Activated CD4-positive, alpha-beta T cell treated with anti-CD3 and anti-CD28 coated beads, Interleukin-10, Interleukin-2, amounts not matched to agents 100 ng/mL and 50 ng/mL, durations not matched to agents 16 hours and 8 hours (primary cell): ENCODE measurements at places on chromosomes 2 and 18.

DNA sequence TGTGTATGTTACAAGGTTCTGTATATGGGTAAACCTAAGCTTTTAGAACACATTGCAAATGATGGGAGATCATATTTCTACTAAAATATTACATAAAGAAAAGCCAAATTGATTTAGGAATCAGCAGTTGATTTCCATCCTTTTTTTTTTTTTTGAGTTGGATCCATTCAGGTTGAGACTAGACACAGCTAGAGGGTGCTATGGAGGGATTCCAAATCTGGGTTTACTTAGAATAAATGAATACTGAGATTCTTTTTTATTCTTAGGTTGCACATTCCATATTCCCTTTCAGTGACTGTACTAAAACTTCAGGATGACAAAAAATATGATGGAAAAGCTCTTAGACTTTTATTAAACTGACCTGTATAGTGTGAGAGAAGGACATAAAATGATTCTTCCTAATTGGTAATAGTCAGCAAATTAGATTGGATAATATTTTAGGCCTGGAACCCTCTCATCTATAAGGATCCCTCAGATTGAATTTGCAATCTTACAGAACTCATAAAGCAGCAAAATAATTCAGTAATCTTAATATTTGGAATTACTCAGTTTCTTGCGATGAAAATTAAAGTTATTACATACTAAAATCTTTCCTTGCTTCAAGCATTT lies 183.3 kb upstream of the SESTD1 start:
- no peak for DNase-seq

GRCh38 chr2:159818940-159819339 lies 20.9 kb upstream of the CD302 start:
- DNase-seq: no peak

- no peak for DNase-seq
Measured at GRCh38 chr2:229350883-229351282, 79.8 kb upstream of the PID1 start.

GRCh38 chr18:77096936-77097886 lies 35.4 kb downstream of the MBP start:
- DNase-seq: no peak

- DNase-seq: no peak
Measured at GRCh38 chr2:217626926-217627325, 375.9 kb downstream of the TNS1 start.

GRCh38 chr2:121435790-121436189 lies 94.9 kb upstream of the RNU4ATAC start:
- DNase-seq: no peak

- DNase-seq: peak; percentile 74
Measured at GRCh38 chr2:68740400-68740914, 5.8 kb downstream of the ARHGAP25 start.

DNA sequence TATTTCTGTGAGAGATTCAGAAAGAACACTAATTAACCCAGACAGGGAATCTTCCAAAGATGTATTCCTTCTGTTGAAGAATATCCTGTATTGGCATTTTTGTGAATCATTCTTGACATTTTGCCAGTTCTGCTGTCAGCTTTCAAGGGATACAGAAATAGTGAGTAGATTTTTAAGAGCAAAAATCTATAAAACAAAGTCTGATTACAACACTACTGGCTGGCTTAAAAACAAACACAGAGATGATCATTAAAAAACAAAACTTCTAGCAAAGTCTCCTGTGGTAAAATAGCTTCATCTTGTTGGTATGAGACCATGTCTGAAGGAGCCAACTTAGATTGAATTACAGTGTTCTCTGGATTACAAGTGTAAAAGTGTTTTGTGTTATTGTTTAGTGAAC lies 866.3 kb upstream of the KLHL29 start:
- no peak for DNase-seq

GRCh38 chr2:53572696-53573095 lies 194.9 kb upstream of the CHAC2 start:
- DNase-seq: no peak

- no peak for DNase-seq
Measured at GRCh38 chr2:167369083-167369482, 480.8 kb downstream of the XIRP2 start.

GRCh38 chr2:67476809-67477790 lies 80.0 kb downstream of the ETAA1 start:
- DNase-seq: peak; percentile 8

GRCh38 chr2:72612614-72613160 lies 213.1 kb downstream of the EXOC6B start:
- no peak for DNase-seq

GRCh38 chr2:80199504-80199903 lies 105.0 kb downstream of the LRRTM1 start:
- no peak for DNase-seq

- no peak for DNase-seq
Measured at GRCh38 chr2:152127628-152128027, 28.8 kb upstream of the CACNB4 start.

GRCh38 chr2:224927011-224927410 lies 115.3 kb downstream of the DOCK10 start:
- no peak for DNase-seq

DNA sequence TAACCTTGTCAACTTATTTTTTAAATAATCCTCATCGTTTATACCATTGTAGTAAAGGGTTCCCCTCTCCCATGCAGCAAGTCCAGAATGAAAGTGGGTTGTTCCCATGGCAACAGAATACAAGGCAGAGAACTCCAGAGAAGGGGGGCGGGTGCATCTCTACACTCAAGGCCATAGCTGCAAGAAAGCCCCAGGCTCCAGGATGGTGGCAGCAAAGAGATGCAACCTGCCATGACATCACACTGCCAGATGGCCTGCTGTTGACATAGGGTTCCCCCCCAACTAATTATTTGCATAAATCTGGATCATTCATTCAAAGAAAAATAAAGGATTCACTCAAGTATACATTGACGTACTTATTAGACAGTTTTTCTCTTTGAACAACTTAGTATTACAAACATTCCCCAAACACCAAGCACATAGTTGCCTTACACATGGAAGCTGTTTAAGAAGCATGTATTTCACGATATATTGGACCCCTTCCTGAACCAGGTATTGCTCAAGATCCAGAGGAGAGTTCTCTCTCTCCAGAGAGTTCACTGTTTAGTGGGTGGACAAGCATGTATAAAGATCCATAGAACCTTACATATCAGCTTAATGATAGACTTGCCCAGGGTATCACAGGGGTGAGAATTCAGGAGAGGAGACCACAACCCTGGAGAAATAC lies 87.4 kb upstream of the KLF7 start:
- no peak for DNase-seq

- no peak for DNase-seq
Measured at GRCh38 chr2:24410976-24411375, 50.6 kb upstream of the ITSN2 start.

GRCh38 chr2:235803028-235803427 lies 309.2 kb downstream of the AGAP1 start:
- no peak for DNase-seq

DNA sequence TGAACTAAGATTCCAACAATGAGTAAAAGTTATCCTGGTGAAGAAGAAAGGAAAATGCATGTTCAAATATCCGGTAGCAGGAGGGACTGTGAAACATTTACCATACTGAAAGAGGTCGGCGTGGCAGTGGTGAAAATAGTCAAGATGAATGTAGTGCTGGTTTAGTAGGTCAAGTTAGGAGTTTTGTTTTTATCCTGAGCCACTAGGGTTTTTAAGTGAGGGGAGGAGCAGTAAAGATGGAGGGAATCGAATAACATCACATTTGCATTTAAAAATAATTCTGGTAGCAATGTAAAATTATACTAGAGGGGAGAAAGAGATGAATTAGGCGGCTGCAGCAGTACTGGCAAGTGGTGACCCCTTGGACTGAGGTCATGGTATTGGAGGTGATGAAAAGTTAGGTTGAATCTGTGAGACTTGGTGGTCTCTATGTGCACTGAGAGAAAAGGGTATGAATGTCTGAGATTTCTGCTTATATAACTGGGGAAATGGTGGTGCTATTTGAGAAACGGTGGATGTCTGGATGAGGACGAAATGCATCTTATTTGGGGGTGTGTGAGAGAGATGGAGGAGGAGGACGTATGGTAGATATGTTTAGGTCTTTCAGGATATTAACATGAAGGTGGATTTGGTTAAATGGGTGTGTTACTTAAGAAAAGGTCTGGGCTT lies 5.9 kb downstream of the VAPA start:
- DNase-seq: peak; percentile 32

DNA sequence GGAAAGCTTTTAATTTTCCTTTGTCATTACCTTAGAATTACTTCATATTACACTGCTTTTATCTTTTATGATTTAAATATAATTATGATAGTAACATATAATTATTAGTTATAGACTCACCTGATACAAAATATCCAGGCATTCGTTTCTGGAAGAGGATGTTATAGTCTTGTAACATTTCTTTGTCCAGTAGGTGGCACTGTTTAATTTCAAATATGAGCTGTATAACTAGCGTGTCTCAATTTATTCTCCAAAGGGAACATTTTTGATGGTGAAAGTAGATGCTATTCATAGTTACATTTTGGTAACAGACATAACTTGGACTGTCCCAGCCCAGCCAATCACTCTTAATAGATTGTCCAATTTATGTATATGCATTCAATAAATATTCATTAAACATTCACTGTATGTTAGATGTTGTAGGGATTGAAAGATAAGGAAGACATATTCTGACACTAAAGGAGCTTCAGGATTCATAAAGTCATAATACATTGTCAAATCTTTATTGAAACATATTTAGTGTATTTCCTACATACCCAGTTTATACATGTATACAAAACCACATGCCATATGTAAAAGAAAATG lies 19.2 kb downstream of the DAW1 start:
- peak; percentile 56 for DNase-seq

DNA sequence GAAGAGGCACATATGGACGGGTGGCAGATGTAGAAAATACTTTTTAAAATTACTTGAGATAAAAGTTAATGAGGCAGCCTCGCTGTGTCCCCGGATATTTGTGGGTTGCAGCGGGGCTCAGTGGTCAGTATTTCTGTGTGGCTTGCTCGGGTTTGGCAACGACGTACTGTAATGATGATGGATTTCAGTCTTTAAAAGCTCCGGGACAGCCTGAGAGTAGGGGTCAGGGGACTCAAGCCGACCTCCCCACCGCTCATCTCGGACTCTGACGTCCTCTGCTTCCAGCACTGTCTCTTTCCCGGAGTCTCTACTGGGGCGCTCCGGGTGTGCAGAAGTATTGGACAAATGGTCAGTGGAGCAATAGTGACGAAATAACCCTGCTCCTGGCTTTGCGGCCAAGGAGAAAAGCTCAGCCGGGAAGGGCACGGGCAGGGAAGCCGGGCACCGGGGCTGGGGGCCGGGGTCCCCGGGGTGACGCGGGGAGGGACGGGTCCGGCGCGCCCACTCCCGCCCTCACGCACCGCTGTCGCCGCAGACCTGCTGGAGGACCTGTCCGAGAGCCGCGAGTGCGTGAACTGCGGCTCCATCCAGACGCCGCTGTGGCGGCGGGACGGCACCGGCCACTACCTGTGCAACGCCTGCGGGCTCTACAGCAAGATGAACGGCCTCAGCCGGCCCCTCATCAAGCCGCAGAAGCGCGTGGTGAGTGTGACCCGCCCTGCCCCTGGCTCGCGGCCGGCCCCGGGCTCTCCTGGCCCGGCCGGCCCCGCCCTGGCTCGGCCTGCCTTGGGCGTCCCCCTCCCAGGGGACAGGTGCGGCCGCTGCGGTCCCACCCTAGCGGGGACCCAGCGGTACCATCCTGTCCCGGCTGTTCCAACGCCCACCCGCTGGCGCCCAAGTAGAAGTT lies 7.3 kb downstream of the GATA6 start:
- no peak for DNase-seq

DNA sequence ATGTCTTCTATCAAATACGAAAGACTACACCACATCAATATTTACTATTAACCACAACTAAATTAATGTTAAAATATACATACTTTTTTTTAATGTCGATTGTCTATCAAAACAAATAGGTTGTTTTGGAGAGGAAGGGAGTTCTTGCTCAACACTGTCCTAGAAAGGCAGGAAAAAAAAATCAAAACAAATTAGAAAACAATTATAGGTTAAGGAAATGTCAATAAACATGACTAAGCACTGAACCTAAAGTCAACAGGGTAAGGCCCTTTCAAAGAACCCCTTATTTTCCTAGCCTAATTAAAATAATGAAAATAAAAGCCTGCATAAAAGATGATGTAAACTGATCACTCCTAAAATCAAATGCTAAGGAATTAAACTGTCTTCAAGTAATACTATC lies 2.8 kb downstream of the CEP76 start:
- no peak for DNase-seq

GRCh38 chr2:5696404-5696944 lies 4.3 kb downstream of the SOX11 start:
- no peak for DNase-seq

GRCh38 chr2:234025891-234026401 lies 24.6 kb upstream of the SPP2 start:
- DNase-seq: no peak

GRCh38 chr2:212939777-212940531 lies 211.5 kb downstream of the IKZF2 start:
- DNase-seq: no peak

GRCh38 chr2:152537081-152537651 lies 180.1 kb downstream of the PRPF40A start:
- DNase-seq: no peak

DNA sequence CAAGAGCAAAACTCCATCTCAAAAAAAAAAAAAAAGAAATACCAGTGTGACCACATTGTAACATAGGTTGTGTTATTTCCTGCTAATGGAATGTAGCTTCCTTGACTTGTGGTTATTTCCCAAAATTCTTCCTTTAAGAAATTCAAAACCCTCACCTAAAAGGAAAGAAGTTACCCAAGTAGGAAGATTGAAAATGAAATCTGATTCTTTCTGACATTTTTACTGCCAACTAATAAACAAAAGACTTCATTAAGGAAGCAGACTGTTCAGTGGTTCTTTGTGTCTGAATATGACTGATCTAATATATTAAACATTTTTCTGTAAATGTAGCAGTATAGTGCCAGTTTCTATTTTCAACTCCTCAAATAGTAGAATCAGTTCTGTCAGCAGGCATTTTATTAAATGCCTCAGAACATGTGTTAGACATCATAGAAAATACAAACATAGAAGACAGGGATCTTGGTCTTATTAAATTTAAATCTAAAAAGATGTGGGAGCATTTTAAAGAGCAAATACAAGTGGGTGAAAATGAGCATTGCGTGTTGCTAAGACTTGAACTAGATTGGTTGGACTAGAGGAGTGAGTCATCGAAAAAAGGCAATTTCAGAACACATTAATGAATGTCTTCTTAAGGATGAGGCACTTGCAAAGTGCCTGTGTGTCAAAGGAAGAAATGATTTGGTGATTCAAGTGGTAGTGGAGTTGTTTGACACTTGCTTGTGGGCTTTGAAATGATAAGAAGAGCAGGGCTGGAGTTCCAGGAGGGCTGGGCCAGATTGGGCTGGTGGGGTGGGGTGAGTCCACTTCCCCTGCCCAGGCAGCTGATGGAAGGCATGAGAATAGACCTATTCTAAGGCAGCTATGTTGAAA lies 53.4 kb downstream of the PKP4 start:
- peak; percentile 60 for DNase-seq

- DNase-seq: no peak
Measured at GRCh38 chr2:137772451-137772850, 191.8 kb upstream of the HNMT start.

- DNase-seq: no peak
Measured at GRCh38 chr2:64262071-64262470, 117.9 kb upstream of the PELI1 start.

GRCh38 chr2:184336688-184337087 lies 261.6 kb upstream of the ZNF804A start:
- DNase-seq: no peak
